ENCODE measurements at places on chromosomes 7 and 10.

- peak; percentile 36 for DNase-seq
Observed at GRCh38 chr7:16646472-16647072, 591 bp downstream of the BZW2 start.

GRCh38 chr7:121272676-121273075 lies 56.1 kb upstream of the WNT16 start:
- DNase-seq: no peak

GRCh38 chr7:100476903-100477870 lies 1.8 kb downstream of the TSC22D4 start:
- DNase-seq: no peak

GRCh38 chr7:89023877-89024276 lies 228.3 kb upstream of the TEX47 start:
- no peak for DNase-seq

DNA sequence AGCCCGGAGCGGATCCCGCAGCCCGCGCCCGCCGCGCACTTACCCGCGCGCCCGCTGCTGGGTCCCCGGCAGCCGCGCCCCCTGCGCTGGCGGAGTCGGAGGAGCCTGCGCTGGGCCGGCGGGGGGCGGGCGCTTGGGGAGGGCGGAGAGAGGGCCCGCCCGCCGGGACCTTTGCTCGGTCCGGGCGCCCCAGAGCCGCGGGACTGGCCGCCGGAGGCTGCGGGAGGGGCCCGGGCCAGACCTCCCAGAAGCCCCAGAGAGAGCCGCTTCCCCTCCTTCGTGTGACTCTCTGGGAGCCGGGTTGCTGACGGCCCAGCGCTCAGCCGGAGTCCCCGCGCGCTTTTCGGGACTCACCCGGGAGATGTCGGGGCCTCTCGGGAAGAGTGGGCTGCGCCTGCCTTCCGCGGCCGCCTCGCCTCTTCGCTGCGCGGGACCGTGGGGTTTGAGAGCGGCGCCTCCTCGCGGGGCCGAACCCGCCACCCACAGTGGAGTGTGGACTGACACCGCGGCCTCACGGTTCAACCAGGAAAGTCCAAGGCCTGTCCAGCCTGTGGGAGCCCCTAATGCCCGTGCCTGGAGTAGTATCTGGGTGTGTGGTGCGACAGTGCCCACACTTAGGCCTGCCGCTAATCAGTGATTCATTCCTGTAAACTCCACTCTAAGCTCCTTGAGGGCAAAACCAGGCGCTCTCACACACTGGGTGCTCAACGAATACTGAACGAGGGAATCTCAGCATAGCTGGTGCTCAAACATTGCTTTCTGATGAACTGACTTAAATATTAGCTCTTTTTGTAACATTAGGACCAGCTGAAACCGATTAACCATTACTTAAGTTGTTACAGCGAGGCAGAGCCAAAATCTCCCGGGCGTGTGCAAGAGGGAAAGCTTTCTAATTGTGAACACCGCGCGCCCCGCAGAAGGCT lies at the start of gene GSDME:
Gene GSDME, minus strand, starts transcription at position 112 of the 923 bp plus-strand sequence. CDS start 7,690 bp downstream, outside the sequence.
- DNase-seq: peak; percentile 81

- no peak for DNase-seq
Observed at GRCh38 chr10:78405736-78406135, 372.1 kb downstream of the RPS24 start.

- no peak for DNase-seq
Observed at GRCh38 chr10:52121688-52122087, 192.4 kb upstream of the DKK1 start.

DNA sequence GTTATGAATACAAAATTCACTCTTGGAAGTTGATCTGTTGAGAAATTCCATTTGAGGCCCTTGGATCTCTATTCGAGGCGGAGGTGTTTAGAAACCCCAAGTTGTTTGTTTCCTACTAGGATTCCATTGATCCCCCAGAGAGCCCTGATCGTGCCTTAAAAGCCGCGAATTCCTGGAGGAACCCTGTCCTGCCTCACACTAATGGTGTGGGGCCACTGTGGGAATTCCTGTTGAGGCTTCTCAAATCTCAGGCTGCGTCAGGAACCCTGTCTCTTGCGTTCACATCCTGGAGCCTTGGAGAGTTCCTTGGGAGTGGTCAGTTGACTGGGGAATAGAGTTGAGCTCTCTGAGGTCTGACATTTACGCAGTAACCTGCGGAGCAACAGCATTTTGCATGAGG lies 1.2 kb downstream of the CFAP69 start:
- DNase-seq: no peak

DNA sequence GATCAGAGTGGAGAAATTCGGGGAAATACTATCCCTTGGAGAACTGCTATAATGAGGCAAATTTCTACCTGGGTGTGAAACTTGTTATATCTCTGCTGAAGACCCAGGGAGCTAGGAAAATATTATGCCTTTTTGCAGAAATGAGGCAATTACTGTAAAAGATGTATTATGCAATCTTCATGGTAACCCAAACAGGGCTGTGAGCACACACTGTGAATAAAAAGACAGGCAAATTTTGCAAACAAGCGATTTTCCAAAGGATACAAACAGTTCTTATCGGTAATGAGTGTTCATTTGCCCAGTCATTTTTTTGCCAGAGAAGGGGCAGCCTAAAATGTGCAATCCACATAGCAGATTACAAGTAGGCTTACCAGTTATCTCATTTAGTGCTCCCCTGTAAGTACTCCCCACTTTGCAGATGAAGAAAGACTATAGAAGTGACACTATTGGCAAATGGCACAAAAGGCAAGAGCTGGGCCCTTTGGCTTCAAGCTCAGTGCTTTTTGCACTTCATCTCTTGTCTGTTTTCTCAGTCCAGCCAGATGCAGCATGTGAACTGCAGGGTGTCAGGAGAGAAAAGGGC lies 205.8 kb downstream of the HECW1 start:
- no peak for DNase-seq

DNA sequence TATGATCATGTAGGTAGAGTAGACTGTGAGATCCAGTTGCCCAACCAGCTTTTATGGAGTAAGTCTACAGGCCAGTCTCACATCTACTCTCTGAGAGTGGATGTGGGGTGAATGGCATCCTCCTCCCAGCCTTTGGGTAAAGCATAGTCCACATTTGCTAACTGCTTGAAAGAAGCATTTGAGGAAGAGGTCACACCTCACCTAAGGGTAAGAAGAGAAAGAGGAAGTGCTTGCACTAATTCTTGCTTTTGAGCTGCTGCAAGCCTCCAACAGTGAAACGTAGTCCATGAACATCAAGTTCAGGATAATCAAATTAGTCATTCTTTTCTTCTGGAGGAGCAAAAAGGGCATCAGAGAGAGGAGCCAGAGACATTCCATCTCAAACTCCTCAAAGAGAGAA lies 93.9 kb upstream of the AGR3 start:
- no peak for DNase-seq

DNA sequence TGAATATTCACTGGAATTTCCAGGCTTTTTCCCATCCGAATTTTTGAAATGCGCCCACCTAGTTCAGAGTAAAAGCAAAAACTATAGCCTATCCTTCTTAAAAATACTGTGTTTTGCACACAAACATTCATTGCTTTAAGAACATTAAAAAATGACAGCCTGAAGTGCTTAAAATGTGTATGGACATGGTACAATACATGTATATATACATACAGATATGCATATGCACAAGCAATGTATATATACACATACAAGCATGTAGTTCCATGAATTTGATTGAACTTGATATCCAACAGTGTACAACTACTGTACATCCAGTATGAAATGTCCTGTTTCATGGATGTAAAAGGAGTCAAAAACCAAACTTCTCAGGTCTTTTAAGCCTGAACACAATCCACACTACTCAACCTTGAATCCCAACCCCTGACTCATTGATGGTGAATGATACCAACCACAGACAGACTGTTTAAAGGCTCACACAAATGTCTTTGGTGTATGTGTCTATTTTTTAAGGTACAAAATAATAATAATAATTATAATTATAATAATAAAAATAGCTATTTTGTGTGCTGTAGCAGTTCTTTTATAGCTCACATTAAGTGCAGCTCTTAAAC lies 14.8 kb downstream of the INHBA start:
- no peak for DNase-seq

- DNase-seq: no peak
Observed at GRCh38 chr10:79928028-79928583, 20.8 kb downstream of the SFTPD start.

DNA sequence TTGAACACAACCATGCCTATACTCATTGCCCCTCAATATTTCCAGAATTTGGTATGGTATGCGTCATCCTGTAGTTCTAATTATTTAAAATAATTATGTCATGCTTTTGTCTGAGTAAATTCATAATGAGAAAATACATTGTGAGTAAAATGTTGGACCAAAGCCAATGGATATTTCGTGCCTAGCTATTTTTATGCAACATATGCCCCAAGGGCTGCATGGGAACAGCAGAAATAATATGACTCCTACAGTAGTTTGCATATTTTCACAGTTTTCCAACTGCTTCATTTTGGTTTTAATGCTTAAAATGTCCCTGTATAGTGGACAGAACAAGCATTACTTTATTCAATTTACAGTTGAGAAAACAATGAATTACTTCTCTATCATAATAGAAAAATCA lies 1115.6 kb upstream of the GHITM start:
- no peak for DNase-seq

DNA sequence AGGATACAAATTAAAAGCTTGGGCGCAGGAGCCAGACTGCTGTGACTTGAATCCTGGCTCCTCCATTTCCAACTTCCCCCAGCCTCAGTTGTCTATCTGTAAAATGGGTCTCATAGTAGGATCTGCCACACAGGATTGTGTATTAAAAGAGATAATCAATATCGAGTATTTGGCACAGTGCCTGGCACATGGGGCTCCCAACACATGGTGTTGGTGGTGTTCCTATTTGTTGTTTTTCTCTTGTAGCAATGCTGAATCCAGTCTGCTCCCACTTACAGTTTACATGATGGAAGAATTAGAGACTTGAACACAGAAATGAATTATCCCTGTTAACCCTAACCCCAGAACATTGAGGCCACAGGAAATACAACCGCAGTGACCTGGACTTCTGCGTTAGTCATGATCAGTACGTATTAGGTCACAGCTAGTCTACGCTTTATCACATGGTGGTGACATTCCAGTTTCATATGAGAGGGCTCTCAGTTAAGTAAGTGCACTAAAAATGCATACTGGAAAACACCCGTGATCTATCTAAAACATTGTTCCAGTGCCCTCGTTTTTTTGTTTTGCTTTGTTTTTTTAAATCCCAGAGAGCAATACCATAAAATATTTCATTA lies 169.5 kb upstream of the KLF14 start:
- no peak for DNase-seq

- DNase-seq: no peak
Observed at GRCh38 chr7:116198748-116199410, 11.5 kb upstream of the TES start.

DNA sequence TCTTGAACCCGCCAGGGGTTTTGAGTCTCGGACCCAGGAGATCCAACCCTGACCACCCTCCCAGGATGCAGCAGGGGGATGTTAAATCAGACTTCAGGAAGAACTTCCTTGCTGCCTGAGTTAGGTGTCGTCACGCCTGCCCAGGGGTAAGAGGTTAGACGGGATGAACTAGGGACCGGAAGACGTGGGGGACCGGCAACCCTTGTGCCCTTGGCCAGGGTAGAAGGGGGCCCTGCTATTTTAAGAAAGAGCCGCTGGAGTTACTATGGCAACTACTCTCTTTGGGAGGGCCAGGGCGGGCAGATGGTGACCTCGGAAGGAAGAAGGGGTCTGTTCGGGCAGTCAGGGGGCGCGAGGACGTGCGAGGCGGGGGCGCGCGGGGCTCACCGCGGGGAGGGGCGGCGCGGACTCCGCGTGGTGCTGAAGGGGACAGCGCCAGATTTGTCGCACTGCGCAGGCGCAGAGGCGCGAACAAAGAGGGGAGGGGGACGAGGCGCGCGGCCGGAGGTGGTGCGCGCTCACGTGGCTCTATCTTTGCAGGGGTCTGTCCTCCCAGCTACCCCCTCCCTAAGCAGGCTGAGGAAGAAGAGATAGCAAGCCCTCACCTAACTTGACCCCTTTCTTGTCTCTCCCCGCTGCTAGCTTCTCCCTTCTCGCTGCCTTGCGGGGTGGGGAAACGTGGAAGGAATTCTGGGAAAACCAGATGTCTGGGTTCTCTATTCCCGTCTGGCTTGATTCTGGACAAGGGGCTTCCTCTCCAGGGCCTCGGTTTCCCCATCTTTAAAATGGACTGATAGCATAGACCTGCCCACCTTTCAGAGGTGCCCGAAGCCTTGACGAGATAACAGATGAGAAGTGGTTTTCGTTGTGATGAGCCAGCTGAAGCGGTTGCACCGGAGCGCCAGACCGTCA lies 940 bp upstream of the PSD start:
- peak; percentile 81 for DNase-seq

- DNase-seq: no peak
Observed at GRCh38 chr10:23146258-23146657, 45.9 kb upstream of the PTF1A start.

DNA sequence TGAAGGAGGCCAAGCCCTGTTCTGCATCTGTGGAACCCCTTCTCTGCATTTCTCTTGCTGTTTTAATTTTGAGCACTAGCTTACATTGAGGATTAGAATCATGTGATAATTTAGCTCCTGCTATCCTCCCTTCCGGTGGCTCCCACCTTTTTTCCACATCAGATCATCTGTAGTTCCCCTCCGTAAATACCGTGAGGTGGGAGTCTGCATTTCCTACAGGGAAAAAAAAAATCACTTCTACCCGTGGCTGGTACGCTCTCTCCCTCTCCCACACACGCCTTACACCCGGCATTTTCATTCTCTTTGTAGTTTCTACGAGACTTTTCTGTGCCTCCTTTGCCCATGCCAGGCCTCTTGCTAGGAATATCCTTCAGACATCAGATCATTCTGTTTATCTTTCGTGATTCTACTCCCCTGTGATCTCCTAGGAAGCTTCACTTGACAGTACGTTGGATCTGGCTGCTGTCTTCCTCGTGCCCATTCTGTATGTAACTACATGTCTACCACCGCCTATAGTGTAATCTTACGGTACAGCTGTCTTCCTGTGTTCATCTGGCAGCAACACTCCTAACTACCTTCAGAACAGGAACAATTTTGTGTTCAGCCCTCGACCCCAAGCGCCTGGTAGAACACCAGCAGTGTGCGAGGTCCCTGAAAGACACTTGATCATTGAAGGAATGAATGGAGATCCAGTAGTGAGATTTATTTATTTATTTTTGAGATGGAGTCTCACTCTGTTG lies 41.7 kb upstream of the OCM start:
- no peak for DNase-seq

GRCh38 chr7:26167303-26167934 lies 15.4 kb downstream of the NFE2L3 start:
- no peak for DNase-seq

GRCh38 chr7:3302681-3303320 lies 1.7 kb downstream of the SDK1 start:
- DNase-seq: no peak

DNA sequence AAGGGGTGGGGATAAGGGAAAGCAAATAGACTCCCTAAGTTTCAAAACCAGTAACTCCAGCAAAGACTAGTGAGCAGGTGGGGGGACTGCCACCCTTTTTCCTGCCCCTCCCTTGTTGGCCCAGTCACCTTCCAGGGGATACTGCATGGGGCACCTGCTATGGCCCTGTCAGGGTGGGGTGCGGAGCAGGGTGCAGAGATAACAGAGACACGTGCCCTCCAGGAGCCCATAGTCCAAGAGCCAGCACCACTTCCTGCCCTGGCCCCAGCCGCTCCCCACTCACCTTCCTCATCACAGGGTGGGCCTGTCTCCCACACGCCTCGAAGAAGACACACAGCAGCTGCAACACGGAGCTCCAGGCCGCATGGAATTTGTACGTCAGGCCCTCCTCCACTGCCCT lies 20.6 kb downstream of the RRP12 start:
- no peak for DNase-seq

GRCh38 chr7:69451715-69452114 lies 146.6 kb upstream of the AUTS2 start:
- no peak for DNase-seq

Data from anterior cingulate cortex (tissue), 58 donors.